ENCODE measurements at places on chromosomes 4 and X.

DNA sequence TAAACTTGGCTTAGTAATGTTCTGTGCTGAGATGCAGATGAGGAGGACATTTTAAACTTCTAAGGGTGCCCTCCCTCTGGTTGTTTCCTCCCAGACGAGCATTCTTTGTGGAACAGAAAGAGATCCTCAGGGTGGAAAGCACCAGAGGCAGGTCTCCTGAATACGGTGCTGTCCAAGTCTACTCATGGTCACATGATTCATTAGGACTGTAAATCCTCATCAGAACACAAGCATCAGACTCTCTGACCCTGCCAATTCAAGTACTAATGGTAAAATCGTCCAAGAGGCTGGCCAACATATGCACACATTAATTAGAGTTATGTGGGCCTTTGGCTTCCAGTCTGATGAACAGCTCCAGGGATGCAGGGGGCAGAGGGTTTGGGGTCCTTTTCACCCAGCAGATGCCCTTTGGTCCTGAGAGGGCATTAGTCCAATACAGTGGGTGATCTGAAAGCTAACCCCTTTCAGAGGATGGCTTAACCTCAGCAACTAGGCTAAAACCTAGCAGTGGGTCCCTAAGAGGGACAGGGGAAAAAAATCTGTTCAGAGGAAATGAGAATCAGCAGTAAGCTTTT is 18.2 kb downstream of the HAND2 start:
- DNase-seq, result no peak

DNA sequence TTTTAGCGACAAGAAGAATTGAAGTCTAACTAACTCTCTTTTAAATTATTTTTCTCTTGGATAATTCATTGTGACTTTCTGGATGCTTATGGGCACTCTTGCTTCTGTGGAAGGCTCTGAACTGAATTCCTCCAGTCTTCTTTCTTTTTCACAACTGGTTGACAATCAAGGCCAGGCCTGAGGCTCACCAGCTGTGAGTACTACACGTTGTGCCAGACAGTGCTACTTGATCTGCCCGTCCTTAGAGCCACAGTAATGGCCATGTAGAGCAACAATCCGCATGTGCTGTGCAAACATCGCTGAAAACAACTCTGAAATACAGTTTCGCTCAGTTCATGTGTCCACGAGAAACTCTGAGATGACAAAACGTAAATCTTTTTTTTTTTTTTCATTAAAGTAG is 1336.3 kb upstream of the AGA start:
- no peak for DNase-seq

DNA sequence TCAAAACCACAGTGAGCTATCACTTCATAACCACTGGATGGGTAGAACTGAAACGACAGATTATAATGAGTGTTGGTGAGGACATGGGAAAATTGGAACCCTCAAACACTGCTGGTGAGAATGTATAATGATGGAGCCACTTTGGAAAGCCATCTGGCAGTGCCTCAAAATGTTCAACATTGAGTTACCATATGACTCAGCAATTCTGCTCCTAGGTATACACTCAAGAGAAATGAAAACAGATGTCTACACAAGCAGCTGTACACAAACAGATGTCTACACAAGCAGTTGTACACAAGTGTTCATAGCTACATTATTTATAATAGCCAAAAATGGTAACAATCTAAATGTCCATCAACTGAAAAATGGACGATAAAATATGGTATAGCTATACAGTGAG is 143.9 kb downstream of the PDGFRA start:
- no peak for DNase-seq

DNA sequence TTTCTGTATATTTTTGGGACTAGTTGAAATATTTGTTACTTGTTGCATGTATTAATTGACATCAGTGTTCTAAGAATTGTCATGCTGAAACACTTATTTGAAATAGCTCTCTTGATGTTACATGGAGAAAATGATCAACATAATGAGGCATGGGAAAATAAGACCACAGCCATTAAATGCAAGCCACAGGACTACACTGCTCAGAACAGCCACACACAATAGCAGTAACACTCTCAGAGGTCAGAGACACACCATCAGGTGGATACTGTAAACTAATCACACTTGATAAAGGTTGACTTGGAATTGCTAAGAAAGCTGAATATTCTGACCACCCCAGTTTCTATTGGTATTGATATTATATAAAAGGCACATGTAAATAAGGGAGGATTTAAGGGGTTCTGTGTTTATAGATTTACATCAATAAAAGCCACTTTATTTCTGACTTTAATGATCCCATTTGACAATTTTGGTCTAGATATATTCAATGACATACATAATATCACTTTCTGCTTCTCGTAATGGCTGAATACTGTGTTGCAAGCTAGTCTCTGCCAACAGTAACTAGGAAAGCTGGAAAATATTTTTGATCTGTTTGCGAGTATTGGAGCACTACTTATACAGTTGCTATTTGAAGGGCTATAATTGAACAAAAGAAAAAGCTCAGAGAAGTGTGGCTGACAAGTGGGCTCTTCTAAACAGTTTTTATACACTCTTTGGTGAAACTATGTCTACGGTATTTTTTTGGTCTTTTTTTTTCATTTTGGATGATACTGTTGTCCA is 876.5 kb upstream of the INTU start:
- no peak for DNase-seq

DNA sequence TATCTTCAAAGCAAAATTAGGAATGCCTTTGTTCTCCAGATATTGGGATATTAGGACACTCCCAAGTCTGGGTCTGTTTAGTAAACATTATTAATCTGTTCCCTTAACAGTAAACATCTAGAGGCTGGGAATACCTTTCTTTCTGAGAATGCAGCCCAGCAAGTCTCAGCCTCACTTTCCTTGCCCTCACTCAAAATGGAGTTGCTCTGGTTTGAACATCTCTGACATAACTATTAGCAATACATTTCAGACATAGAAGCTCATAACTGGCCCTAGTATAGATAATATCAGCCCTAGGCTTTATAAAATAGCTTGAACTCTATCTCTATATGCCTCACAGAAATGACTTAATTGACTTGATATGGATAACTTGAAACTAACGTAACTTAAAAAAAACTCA is 299.8 kb downstream of the SPATA18 start:
- no peak for DNase-seq

DNA sequence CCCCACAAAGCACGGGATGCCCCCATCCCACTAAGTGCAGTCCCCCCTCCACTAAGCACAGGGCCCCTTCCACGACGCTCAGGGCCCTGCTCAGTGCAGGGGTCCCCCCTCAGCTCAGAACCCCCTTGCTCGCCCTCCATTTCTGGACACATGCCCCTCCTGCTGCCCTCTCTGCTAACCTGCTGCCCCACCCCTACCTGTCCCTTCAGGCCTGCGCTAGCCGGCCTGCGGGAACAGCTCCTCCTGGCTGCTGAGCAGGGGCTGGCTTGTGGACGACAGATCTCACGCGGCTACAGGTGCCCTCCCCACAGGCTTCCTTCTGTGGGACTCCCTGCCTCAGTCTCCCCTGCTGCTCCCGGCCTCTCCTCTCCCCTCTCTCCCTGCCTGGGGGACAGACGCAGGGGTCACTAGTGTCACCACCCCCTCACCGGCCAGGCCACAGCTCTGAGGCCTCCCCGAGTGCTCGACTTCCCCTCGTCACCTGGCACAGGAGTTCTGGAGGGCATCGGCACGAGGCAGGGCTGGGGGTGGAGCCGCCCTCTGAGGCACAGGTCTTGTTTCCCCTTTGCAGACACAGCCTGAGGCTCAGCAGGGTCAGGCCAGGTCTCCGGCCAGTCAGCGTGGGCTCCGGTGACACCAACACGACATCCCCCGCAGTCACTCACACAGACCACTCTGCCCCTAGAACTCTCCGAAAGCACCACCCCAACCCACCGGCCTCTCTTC is 21.6 kb downstream of the GAK start:
- DNase-seq, result no peak

- no peak for DNase-seq
These were observed 145.6 kb upstream of the PCDH18 start for GRCh38 chr4:137677863-137678262.

DNA sequence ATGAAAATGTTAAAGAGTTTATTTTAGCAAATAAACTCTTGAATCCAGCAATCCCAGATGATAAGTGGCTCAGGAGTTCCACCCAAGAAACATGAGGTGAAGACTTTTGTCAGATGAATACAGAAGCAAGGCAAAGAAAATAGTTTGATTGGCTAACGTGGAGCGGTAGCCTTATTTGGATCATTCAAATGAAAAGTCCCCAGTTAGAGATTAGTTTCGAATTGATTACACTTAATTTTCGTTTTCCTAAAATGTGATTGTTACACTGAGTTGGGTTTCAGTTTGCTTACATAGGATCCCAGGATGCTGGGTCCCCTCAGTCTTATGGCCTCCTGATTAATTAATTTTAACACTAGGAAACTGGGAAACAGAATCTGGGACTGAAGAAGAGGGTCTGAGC is 76.4 kb upstream of the RPA4 start:
- DNase-seq, result no peak

DNA sequence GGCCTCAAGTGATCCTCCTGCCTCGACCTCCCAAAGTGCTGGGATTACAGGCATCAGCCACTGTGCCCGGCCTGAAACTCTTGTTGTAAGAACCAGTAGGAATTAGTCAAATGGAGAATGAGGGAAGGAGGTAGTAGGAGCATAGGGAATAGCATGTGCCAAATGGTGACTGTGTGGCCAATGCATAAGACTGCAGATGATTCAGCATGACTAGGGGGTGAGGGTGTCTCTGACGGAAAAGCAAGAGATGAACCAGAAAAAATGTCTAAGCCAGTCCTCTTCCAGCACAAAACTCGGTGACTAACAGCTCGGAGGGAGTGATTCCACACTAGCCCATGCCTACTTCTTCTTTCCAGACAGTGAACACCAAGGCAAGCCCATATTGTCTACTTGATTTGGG is 58.2 kb upstream of the DUSP21 start:
- no peak for DNase-seq

- DNase-seq, result no peak
These were observed 298.3 kb downstream of the TRIML1 start for GRCh38 chr4:188437535-188437934.

DNA sequence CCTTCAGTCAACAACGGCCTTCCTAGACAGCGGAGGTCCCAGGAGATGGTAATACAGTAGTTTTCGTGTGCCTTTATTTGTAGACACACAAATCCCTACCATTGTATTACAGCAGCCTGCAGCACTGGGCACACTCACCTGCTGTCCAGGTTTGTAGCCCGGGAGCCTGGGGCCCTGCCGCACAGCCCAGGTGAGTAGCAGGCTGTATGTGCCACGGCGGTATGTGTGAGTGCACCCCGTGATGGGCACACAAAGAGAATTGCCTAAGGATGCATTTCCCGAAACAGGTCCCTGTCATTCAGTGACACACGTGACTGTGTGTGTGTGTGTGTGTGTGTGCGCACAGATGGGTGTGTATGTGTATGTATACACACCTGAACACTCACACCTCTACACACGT is 8.1 kb upstream of the SLC25A6 start:
- DNase-seq, result no peak

- DNase-seq, result no peak
These were observed 101.9 kb downstream of the FAM53A start for GRCh38 chr4:1582227-1582626.

- peak; percentile 27 for DNase-seq
These were observed 57.0 kb upstream of the FTHL17 start for GRCh38 chrX:31128855-31129254.

- DNase-seq, result no peak
These were observed 7.5 kb upstream of the LHFPL1 start for GRCh38 chrX:112687189-112687691.

GRCh38 chr4:44558031-44558605 is 93.3 kb downstream of the YIPF7 start:
- no peak for DNase-seq

DNA sequence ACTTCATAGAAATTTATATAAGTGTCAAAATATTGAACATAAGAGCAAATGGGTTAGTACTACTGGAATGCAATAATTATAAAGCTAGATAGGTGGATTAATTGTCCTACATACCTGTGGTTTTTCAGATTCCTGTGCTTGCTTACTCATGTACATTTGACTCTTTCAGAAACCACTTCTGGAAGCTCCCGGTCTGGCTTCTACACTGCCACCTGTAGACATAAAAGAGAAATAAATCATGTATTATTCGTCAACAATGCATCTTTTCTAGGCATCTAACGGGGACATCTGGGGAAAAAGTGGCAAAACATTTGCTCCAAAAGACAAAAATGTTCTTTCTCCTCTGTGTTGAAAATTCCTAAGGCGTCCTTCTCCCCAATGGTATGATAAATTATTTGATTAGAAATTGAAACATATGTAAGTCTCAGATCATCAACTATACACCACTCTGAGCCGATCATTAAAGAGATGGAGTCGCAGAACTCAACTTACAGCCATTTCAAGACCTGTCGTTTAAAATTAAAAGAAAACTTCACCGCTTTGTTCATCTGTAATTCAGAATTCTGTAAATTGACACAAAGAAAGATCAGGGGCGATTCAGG is 648.7 kb upstream of the DIPK2B start:
- DNase-seq, result peak; percentile 18

DNA sequence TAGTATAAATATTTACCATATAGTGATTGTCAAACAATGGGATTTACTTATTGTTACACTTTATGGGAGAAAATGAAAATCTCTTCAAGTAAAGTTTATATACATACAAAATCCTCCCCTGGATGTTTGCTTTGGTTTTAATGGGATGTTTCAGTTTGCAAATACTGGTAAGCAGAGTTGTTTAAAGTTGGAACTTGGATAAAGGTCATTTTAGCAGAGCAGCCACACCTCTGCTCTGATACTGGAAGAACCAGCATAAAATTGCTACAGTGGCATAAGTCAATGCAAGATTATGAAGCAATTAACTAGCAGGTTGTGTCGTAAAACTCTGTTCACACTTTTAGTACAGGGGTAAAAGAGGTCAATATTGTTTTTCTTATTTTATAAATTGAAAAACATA is 101.2 kb downstream of the TRAPPC11 start:
- DNase-seq, result no peak

DNA sequence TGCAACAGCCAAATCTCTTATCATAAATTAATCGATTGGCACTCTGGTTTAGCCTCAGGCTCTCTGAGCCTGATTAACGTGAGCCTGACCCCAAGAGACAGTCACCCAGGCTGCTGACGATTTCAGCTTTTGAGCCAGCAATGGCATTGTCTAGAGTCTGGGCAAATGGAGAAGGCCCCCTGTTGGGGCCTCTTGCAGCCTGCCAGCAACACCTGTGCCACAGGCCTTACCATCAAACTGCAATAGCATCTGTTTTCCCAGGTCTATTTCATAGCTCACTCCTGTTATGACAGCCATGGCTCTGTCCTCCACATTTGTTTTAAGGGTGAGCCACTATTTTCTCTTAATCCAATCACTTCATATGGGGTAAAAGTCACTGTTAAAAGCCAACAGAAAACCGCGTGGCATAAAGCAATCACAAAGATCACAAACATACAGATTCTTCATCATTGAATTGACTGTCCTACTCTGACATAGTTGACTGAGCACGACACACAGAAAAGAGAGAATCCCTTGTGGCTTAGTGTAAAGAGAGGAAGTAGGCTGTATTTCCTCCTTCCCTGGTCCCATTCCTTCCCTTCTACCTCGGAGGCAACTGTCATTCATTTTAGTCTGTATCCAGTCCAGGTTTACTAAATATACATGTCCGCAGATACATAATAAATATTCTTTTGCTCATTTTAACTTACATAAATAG is 47.8 kb downstream of the SLC9A7 start:
- DNase-seq, result no peak
